AML-193 (cell line): ENCODE measurements at places on chromosomes 4 and X.

- no peak for DNase-seq
These were observed 1.7 kb upstream of the OPN1LW start for GRCh38 chrX:154142386-154142785.

GRCh38 chr4:181127171-181127570 lies 1116.0 kb upstream of the TENM3 start:
- no peak for DNase-seq

DNA sequence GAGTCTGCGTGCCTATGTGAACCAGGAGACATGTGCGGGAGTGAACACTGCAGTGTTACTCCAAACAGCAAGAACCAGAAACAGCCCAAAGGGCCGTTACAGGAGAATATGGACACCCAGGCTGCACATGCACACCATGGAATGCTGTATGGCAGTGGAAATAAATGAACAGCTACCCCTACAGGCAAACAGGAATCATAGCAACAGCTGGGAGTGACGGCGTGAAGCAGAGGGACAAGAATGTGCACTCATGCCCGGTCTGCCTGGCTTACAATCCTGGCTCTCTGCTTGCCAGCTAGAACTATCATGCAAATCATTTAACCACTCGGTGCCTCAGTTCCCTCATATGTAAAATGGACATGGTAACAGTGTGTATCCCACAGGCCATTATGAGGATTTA lies 16.6 kb downstream of the GPKOW start:
- peak; percentile 16 for DNase-seq

DNA sequence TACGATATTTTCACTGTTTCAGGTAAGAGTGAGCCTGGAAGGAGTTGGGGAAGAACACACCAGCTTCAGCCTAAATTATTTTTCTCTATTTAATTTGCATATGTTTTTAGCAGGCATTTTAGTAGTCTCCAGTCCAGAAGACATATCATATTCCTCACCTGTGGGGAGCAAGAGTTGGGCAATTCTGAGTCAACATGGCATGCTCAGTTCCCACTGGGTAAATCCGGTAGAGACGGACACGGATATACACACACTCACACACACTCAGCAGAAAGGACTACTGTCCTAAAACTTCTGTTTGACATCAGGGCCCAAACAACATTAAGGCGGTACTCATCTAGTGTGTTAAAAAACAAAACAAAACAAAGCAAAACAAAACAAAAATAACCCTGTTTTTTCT lies 4.9 kb upstream of the BEX4 start:
- DNase-seq: no peak

DNA sequence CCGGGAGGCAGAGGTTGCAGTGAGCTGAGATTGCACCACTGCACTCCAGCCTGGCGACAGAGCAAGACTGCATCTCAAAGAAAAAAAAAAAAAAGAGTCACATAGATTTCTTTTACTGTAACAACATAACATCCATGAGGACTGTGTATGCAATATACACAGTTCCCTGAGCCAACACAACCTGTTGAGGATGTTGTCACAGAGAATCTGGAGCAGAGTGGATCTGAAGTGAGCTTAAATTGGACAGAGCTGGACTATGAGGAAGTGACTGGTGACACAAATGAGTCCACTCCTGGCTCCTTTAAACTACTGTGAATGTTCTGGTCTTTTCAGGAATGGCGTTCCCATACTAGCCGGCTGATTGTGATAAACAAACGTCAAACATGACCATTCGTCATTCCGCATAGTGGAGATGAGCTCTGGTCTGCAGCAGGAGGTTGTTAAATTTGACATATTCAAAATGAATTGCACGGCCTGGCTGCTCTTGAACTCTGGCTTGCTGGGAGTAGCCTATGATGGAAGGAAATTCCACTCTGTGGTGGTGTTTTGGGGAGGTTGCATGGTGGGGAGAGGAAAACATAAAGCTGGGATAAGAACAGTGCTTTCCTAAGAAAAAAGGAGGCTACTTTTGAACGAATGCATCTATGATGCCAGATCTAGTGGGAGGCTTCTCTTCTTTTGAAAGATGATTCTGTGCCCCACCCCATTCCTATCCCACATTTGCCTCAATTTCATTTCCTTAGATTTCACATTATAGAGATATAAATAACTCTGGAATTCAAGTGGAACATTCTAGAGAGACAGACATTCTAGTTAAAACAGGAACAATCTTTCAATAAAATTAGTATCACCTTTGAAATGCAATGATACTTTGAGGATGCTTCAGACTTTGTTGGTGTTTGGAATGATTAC lies 149.5 kb downstream of the SHROOM3 start:
- DNase-seq: no peak

DNA sequence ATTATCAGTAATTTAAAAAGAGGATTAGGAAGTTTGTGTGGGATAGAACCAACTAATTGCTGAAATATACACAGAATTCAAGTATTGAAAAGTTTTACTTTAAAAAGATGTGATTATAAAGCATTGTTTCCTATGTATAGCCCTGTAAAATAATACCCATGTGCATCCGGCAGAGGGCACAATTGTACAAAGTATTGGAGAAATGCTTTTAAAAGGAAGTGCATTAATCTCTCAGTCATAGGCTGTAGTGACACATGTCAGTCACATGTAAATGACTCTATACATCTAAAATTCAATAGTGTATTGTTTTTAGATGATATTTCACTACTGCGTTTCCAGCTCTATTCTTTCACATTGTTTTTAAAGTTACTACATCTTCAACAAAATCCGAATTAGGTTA lies 9.7 kb upstream of the GEMIN8 start:
- peak; percentile 49 for DNase-seq

DNA sequence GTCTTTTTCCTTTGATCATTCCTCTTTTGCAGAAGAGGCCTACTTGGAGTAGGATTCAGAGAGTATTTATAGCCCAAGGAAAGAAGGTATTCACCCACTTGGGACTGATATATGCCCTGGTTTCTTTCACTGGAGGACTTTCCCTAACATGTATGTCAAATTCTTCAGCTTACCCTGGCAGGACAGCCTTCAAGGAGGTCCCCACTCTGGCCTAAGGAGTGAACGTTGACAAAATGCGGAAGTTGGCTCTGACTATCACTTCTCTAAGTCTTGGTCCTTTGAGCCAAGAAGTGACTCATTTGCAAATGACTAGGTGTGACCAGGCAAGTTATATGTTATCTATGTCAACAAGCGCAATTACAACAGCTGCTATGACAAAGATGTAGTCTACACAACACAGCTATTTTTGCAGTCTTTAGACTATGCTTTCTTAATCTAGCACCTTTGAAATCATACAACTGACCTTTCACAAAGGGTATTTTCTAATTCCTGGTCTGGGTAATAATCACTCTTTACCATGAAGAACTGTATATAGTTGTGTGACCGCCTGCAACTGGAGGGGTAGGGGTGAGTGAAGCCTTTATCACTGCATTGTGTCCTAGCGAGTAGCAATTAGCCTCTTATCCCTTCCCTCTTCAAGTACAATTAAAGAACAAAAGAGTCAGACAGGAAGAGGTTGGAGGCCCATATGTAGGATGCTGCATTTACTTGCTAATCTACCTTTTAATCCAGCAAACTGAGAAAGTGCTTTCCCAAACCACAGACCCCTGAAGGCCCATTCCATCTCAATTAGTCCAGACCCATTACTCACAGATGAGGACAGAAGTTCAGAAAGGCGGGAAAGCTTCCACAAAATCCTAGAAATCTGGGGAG lies 50.1 kb downstream of the RASGEF1B start:
- DNase-seq: peak; percentile 91

DNA sequence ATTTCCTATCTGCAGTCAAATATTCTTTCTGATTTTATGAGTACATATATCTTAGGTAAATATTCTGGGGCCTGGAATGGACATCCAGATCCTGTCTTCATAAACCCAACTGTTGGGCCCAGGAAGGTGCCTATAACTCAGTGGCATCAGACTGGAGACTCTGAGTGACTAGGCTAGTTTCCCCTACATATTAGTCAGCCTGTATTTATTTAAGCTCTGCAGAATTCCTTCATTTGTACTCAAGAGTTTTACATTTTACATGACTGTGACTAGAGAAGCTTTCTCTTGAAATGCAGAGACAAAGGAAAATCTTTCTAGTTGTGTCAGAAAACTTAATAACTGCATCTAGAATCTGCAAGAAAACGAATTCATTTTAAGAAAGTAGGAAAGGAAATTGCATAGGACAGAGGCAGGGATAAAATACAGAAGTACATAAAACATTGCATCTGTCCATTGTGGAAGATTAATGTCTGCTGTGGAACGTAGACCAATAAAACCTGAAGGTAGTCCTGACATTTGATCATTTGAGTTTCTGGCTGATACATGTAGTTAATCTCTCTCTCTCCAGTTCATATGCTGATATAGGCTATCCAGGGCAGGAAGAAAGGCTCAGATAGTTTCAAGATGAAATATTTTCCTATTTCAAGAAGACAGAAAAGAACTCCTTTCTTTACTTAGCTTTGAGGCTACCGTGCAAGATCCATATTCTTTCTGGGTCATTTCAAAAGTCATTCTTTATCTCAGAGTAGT lies 78.2 kb downstream of the OPHN1 start:
- DNase-seq: no peak

- DNase-seq: no peak
These were observed 28.7 kb downstream of the ADH6 start for GRCh38 chr4:99190336-99190735.

DNA sequence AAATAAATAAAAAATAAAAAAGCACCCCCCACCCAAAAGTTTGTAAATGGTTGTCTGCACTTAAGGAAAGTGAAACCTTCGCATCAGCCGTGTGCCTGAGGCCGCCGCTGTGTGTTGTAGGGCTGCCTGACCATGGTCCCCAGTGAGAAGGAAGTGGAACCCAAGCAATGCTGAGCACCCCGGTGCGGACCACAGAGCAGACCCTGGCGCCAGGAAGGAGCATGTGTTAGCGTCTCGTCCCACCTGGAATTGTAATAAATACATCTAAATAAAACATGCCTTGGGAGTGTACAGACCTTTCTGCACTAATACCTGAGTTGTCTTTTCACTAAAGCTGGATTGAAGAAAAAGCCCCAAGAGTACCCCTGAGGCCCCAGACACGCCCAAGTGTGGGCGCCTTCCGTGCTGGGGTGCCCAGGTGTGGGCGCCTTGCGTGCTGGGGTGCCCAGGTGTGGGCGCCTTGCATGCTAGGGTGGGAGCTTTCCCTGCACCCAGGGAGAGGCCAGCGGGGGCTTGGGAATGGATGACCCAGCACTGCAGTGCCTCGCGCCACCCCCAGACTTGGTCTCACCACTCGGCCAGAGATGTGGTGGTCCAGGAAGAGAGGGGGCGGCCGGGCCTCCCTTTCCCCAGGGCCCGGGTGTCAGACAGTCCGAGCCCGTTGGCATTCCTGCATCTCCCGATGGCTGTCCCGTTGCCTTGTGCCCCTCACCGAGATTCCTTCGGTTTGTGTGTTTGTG lies 33.7 kb downstream of the HTT-AS start:
- DNase-seq: no peak

GRCh38 chr4:1203026-1203616 lies 30.7 kb upstream of the SPON2 start:
- DNase-seq: no peak

DNA sequence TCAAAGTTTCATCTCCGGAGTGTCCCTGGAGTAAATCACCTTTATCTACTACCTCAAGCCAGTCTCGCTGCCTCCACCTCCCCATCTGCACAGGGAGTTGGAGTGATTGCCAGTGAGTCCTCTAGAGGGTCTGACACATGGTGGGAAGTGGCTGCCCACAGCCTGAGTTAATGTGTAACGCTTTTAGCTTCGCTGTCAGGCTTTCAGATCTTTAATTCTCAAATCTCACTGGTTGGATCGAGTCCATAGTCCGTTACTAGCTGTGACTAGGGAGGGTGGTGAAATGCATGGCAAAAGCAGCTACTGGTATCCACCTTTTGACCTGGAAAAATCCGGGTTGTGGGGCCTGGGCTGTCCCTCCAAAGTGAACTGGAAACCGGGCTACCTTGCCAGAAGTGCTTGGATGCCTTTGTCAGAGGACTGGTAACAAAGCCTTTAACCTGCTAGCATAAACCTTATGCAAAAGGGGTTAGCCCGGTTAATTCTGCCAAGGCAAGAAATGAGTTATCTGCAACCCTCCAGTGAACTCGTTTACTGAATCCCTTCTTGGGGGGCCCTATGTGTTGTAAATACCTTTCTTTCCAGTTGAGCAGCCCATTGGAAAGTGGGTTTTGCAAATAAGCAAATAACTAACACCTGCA lies 5.1 kb upstream of the WDR1 start:
- no peak for DNase-seq

DNA sequence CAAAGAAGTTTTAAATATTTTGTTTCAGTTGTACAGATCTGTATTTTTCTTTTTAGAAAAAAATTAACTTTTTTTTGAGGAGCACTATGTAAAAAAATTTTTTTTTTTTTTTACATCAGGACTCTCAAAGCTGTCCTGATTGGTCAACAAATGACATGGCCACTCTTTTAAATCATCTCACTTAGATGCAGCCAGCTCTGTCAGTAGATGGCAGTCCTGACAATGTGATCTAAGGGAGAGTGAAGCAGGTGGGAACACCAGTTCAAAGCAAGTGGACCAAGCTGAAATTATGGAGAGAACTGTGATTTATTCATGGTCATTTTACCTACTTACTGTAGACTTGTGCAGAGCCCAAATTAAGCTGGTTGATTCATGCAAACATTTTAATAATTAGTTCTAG lies 174.7 kb upstream of the GPRIN3 start:
- peak; percentile 33 for DNase-seq

DNA sequence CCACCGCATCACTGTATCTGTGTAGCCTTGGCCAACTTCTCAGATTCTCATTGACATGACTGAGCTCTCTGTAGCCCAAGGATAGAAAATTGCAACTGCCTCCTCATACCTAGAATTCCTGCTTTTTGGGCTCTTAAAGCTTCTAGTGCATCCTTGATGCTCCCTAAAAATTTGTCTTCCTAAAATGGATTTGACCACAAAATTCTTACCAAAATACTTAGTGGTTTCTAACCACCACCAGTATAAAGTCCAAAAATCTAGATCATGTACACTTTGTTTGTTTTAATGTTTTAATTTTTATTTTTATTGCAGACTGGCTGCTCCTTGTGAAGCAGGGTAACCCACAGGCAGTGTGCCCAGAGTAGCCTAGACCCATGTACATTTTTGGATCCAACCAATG lies 75.5 kb downstream of the TBC1D9 start:
- DNase-seq: no peak

- no peak for DNase-seq
These were observed 91.9 kb downstream of the TENT5D start for GRCh38 chrX:80511969-80512760.

DNA sequence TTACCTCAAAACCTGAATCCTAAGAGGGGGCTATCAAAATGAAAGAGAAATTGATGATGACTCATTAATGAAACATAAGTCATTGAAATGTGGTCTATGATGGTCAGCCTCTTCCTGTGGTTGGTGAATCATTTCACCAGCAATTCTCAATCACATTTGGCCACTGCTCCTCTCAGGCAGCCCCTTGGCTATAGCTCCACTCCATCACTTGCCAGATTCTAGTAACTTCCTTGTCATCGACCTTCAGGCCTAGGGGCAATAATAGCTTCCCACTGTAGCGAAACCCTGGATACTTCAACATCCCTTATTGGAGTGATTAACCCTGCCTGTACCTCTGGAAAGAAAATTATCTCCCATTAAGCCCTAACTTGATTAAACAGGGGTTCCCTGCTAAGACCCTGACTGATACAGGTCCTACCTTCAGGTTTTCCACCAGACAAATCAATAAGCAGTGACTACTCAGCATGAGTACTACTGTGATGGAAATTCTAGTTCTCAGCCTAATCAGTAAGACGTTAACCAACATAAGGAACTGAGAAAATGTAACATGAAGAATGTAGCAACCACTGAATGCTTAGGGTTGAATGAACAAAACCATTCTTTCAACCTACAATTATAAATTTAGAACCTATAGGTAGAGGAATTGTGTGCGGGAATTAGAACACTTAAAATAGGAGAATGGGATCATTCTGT lies 30.4 kb downstream of the ADH7 start:
- no peak for DNase-seq
